ENCODE measurements at places on chromosomes 16 and 17.

DNA sequence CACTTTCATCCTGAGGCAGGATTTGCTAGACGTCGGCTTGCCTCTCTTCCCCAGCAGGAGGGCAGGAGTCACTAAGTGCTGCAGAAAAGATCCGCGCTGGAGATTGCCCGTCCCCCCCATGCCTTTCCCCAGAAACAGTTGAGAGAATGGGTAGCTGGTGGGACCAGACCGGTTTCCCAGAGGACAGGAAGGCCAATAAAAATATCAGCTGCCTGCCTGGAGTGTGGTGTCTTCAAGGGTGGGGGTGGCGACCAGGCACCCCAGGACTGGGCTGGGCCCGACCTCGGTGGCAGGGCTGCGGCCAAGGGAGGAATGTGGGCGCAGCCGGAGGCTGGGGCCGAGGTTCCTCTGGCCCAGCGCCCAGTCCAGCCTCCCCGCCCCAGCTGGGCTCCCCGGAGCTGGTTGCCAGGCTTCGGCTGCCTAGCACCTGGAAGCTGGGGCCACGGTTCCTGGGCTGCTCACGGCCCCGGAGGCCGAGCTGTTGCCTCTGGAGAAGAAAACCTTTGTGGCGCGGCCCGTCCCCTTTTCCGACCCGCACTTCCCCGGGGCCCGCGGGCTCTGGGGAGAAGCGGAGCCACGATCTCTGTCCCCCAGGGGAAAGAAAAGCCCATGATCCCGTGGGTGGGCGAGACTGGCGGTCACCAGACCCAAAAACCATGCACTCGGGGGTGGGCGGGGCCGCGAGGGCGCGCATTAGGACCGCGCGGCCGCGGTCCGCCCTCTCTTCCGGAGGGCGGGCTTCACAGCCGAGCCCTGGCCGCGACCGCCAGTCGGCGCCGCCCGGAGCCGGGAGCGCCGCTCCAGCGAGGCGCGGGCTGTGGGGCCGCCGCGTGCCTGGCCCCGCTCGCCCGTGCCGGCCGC, at the start of gene TRAF4:
TSS of gene TRAF4 (plus strand) at position 769 of the 861 bp plus-strand sequence. CDS start 102 bp downstream, outside the sequence.
- peak; percentile 69 for DNase-seq

GRCh38 chr17:7851438-7852261, 3.2 kb upstream of the TMEM88 start:
- peak; percentile 95 for DNase-seq

DNA sequence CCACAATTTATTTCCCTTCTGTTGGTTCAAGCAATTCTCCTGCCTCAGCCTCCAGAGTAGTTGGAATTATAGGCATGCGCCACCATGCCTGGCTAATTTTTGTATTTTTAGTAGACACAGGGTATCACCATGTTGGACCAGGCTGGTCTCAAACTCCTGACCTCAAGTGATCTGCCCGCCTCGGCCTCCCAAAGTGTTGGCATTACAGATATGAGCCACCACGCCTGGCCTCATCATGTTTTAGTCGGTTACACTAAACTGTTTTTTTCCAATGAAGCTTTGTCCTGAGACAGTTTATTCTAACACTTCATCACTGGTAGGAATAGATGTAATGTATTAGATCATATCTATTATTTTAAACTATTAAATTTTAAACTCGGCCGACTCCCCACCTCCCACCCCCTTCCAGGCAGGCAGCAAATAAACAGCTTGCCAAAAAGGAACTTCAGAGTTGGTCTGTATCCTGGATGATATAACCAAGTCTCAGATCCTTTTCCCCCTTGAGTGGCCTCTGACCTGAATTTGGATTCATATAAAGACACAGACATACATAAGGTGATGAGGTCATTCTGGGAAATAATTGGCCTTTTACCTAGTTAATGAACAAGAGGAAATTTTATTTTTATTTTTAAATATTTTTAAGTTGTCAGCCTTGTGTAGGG, 18.4 kb upstream of the CORO6 start:
- DNase-seq = no peak

DNA sequence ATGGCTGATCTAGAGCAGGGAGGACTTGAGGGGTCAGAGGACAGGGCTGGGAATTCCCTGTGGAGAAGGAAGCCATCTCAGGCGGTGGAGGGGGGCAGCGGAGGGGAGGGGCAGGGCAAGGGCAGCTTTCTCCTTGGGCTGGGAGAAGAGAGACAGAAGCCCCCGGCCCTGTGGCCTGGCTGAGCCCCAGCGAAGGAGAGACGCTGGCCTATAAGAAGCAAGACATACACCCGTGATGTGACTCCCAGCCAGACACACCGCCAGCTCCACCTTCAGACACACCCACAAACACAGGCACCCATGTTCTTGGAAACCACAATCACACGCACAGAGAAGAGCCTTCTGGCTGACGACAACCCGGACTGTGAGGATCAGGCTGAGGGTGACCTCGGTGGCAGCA, 10.0 kb downstream of the TRPV3 start:
- DNase-seq = no peak

DNA sequence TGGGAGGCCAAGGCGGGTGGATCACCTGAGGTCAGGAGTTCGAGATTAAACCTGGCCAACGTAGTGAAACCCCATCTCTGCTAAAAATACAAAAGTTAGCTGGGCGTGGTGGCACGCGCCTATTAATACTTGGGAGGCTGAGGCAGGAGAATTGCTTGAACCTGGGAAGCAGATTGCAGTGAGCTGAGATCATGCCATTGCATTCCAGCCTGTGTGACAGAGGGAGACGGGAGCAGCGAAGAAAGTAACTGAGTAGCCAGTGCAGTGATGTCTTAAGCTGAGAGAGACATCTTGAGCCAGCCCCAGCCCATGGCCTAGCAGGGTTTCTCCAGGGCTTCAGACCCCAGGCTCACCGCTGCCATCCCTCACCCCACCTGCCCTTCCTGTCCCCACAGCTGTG, 9.8 kb upstream of the SMIM5 start:
- no peak for DNase-seq

- no peak for DNase-seq
These were observed 9.2 kb upstream of the BAIAP2 start for GRCh38 chr17:81025741-81026129.

DNA sequence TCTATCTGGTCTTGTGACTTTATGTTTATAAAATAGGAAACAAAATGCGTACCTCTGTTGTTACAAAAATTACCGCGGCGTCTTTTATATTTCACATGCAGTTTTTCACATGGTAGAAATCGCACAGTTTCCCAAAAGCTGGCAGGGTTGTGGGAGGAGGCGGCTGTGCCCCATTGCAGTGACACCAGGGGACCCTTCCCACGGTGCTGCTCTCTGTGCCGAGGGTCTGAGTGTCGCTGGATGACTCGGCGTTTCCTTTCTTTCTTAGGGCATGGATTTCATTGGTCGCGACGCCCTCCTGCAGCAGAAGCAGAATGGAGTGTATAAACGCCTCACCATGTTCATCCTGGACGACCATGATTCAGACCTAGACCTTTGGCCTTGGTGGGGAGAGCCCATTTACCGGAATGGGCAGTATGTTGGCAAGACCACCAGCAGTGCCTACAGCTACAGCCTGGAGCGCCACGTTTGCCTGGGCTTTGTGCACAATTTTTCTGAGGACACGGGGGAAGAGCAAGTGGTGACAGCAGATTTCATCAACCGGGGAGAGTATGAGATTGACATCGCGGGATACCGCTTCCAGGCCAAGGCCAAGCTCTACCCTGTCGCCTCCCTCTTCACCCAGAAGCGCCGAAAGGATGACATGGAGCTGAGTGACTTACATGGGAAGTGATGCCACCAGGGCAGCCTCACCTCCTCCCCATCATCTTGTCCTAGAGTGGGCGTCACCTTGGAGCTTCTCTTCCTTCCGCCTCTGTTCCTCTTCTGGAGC, 17.2 kb upstream of the CLEC18C start:
- no peak for DNase-seq

- DNase-seq = no peak
These were observed 88.0 kb downstream of the USP22 start for GRCh38 chr17:20954794-20955193.

- no peak for DNase-seq
These were observed 140.2 kb upstream of the NOL11 start for GRCh38 chr17:67577429-67578141.

GRCh38 chr17:74271901-74272561, 2.0 kb upstream of the DNAI2 start:
- no peak for DNase-seq

GRCh38 chr17:74016461-74016860, 187.0 kb upstream of the RPL38 start:
- DNase-seq = no peak

GRCh38 chr17:63275971-63276745, 169.9 kb downstream of the CYB561 start:
- DNase-seq = no peak

DNA sequence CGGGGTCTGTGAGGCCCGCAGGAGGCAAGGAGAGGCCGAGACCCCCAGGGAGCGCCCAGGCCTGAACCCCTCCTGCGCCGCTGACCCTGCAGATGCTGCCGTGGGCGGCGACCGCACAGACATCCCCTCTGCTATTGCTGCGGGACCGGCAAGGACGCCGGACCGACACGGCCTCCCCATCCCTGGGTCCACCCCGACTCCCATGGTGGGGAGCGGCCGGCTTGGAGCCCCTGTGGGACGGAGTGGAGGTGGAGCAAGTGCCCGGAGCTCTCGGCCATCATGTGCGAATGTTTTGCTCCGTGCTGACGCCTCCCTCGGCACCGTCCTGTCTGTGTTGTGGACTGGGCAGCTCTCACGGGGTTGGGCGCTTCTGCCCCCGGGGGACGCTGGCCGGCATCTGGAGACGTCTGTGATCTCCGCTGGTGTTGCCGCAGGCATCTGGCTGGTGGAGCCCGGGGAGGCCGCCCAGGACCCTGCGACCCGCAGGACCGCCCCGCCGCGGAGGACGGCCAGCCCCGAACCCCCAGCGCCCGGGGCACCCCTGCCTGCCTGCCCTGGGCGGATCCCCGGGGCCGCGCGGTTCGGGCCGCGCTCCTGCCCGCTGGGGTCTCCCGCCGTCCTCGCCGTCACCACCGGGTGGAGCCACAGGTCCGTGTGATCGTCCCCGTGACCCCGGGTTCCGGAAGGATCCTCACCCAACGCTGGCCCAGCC, 12.8 kb upstream of the GNG13 start:
- DNase-seq = peak; percentile 39

GRCh38 chr16:52312716-52313115, 234.2 kb downstream of the TOX3 start:
- no peak for DNase-seq

- no peak for DNase-seq
These were observed 164.9 kb downstream of the BANP start for GRCh38 chr16:88116121-88116520.

- DNase-seq = no peak
These were observed 2.3 kb downstream of the BAHCC1 start for GRCh38 chr17:81397314-81398175.

- DNase-seq = no peak
These were observed 46.5 kb downstream of the NT5M start for GRCh38 chr17:17349724-17350106.

DNA sequence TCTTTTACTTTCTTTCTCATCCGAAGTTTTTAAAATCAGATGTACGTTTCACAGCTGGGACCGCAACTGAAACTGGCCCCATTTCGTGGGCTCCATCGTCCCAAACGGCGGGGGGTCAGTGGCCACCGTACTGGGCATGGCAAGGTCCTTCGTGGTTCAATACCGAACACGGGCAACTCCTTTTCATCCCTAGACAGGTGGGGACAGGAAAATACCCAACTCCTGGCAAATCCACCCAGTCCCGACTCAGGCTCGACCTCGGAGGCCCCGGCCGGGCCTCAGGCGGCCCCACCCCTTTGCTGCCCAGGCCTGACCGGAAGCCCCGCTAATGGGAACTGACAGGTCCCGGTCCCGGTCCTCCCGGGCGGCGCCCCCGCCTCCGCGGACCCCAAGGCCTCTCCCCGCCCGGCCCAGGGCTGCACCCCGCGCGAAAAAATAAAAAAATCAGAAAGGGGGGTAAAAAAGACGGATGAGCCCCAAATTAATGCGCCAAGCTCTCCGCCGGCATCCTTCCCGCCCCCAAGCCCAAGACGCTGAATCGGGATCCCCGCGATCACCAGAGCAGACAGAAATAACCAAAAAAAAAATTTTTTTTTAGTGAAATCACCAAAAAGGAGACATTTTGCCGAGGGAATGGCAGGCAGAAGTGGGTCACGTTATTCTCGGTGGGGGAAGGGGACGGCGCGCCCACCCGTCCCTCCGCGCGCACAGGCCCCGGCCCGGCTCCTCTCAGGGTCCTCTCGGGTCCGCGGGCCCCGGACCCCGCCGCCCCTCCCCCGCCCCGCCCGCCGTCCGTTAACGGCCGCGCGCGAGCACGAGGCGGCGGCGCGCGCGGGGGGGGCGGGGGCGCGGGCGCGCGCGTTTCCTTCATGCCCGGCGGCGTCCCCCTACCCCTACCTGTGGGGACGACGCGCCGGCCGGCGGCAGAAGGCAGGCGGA, 562 bp downstream of the ZC3H7A start:
- peak; percentile 27 for DNase-seq

- DNase-seq = peak; percentile 34
These were observed 56.2 kb downstream of the PRMT7 start for GRCh38 chr16:68367030-68367429.

DNA sequence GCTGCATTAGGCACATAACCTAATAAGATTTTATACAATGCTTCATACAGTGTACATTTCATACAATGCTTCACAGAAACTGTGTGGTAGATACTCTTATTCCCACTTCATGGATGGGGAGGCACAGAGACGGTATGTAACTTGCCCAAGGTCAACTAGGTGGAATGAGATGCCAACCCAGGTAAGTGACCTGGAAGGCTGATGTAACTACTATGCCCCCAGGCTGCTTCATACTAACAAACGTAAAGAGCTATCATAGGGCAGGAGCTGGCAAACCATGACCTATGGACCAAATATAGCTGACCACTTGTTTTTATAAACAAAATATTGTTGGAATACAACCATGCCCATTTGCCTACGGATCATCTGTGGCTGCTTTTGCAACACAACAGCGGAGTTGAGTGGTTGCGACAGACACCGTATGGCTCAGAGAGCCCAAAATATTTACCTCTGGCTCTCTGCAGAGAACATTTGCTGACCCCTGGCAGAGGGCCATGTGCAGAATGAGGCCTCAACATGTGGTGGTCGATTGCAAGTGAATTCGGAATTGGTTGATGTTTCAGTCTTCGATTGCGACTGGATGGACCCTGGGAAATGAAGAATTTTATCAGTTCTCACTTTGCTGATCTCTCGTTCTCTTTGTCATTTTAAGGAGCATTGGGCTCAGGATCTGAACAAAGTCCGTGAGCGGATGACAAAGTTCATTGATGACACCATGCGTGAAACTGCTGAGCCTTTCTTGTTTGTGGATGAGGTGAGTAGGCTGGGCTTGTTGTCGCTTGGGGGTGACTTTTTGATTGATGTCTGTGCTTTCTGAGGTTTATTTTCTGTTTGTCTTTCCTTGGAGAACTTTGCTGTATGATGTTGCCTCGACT, 109.7 kb downstream of the PLCG2 start:
- DNase-seq = no peak

DNA sequence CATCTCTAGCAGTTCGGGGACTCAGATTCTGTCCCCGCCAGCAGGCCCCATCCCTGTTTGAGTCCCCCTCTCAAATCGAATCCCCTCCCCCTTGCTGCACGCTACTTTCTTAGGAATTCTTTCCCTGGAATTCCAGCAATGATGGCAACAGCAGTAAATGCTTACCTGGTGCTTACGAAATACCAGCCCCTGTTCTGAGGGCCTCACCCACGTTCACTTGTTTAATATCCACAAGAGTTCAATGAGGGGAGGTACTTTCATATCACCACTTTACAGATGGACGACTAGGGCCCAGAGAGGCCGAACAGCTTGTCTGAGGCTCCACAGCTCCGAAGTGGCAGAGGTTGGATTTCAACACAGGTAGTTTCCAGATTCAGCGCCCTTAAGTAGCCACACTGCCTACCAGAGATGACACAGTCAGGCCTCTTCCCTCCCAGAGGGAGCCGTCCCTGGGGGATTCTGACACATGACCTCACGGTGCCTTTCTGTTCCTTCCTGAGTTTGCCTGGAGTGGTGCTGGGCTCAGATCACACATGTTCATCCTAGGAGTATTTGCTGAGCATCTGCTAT, 120.7 kb upstream of the GSE1 start:
- no peak for DNase-seq
